ENCODE measurements at places on chromosomes 16 and 17.

GRCh38 chr17:62804822-62805221, 3.3 kb downstream of the MARCHF10 start:
- DNase-seq: no peak

DNA sequence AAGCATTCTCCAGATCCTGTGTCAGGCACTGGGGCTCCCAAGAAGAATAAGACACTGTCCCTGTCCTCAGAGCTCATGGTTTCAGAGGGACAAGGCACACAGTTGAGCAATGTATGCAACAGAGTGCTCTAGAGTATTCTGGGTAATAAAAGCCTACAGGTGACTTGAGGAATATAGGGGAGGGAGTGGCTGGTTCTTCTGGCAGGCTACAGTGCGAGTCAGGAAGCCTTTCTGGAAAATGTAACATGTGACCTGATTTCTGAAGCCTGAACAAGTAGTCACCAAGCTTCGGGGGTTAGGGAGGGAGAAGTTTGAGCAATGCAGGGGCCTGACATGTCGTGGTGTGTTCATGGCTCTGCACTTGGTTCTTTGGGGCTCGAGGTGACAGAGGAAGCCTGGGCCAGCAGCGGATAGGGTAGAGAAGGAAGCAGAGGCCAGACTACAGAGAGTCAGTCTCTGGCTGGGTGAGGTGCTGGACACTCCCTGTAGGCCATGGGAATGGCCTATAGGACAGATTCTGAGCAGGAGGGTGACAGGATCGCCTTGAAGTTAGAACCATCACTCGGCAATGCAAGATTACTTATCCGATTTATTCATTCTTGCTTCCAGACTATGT, 16.0 kb upstream of the LRRC75A start:
- DNase-seq: no peak

DNA sequence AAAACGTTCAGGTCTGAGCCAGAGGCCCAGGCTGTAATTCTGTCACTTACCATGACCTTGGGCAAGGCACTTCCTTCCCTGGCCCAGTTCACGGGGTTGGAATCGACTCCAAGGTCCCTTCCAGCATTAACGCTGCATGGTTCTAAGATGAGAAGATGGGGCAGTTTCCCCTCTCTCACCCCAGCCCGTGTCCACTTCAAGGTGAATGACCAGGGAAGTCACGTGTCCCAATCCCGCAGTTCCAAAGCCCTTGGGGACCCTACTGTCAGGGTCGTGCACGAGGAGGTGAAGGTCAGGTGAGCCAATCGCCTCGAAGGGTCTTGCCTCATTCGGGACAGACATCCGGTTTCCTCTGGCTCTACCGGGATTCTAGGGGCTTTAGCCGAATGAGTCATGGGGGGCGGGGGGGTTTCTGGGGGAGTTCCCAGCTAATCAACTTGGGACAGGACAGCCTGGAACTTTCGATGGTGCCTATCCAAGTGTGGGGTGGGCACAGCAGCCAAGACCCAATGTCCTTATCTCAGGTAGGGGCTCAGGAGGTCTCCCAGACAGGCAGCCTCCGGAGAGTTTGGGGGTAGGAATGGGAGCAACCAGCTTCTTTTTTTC, 762 bp upstream of the CSF3 start:
- no peak for DNase-seq

GRCh38 chr16:73408311-73408710, 360.4 kb upstream of the ZFHX3 start:
- no peak for DNase-seq

Measured in CD4-positive, alpha-beta T cell treated with Interleukin-21 for 1 hour (primary cell).